NCI-H2171 treated with DMSO at 0.1 percent for 48 hours (cell line): ENCODE measurements at places on chromosomes 3 and 15.

- no peak for DNase-seq
Measured at GRCh38 chr3:65408531-65409175, 630.1 kb downstream of the MAGI1 start.

GRCh38 chr3:177646749-177647148 lies 449.5 kb upstream of the TBL1XR1 start:
- no peak for DNase-seq

DNA sequence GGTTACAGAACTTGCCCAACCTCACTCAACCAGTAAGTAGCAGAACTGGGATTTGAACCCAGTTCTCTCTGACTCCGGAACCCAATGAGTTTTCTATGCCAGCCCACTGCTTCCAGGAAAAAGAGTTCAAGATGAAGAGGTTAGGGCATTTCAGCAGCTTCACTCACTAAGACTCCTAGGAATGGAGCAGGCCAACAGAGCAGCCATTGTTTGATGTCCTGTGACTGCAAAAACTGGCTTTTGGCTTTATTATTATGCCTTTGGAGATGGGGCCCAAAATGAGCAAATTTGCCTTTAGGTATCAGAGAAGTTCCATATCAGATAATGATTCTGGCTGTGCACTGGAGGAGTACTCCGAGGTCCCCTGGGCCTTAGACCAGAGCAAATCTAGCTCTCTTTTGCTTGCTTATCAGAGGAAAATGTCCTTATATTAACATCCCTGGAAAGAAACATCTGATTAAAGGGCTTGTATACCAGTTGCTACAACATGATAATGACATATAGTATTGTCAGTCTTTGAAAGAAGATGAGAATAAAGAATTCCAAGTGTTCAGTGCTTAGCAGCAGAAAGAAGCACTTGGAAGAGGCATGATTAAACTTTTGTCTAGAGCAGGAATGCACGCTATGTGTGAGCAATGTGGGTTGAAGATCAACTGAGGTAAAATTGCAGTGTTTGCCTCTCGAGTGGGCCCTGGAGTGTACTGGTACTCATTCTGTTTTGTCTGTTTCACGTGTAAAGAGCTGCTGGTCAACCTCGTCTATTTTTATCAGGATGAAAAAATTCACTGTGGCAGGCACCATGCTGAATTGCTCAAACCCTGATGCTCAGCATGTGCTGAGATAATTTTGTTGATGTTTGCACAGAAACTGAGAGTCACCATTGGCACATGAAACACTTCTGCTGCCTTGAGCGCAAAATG lies 21.8 kb upstream of the KLHL24 start:
- no peak for DNase-seq

DNA sequence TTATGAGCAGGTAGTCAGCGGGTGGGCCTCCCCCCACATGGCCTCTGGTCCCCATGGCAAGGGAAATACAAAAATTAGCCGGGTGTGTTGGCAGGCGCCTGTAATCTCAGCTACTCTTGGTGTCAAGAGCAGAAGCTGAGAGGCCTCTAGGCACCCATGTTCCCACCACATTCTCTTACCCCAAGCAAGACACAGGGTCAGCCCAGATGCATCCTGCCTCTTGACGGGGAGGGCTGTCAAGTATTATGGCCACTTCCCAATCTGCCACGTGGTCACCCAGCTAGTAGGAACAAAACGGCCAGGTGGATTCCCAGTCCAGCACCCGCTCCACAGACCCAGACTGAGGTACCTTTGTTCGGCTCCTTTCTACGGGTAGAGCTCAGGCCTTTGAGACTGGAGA lies 16.2 kb upstream of the SLC6A6 start:
- DNase-seq, result no peak

GRCh38 chr15:26453914-26454313 lies 319.0 kb downstream of the GABRB3 start:
- no peak for DNase-seq
